ENCODE measurements at places on chromosomes 11 and 22. TPM values are rescaled to one million over a fixed set of nuclear protein-coding genes. Genes with fewer than 3 reads are reported as not detected.

Gene XPNPEP3
- polyA plus RNA-seq = 7.4 TPM

DNA sequence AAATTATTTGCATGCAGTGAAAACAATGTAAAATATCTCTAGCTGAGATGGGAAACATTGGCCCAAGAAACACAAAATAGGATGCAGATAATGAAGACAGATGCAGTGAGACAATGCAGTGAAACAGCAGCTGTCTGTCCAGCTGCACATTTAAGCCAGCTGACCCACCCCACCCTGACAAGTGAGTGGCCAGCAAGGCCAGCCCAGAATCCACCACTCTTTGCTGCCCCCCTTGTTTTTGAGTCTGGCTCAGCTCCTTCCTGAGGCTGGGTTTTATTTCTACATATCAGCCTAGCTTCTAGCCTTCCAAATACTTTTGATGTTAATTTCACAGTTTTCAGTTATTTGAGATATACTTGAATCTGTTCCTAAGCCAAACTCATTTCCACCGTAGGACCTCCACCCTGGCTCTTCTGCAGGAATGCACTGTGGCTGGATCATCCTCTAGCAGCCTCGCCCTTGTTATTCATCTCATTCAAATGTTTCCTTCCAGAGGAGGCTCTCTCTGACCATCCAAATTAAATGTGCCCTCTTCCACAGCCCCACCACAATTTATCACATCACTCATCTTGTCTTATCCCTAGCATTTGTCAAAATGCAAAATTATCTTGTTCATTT, 154.1 kb upstream of the POU2AF2 start:
- no peak for DNase-seq

- DNase-seq = no peak
Measured at GRCh38 chr11:41714101-41714500, 254.6 kb upstream of the LRRC4C start.

GRCh38 chr11:19683862-19684491, 28.7 kb upstream of the NAV2 start:
- no peak for DNase-seq

Measured in ovary (tissue), 10 donors.